ENCODE measurements at places on chromosomes 1 and 21.

DNA sequence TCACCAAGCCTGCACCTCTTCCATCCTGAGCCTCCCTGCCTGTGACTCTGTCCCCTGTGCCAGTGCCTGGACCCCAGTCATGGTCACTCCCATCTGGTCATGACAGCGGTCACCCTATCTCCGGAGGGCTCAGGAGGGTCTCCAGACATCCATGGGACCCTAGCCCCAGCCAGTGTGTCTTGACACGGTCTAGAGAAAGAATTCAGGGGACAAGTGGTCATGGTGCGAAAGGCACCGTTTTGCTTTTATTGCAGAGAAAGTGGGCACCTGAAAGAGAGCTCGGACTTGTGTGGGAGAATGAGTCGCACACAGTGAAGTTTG lies 4.7 kb upstream of the RIPK4 start:
- no peak for DNase-seq

GRCh38 chr1:69403756-69404320 lies 163.9 kb upstream of the LRRC7 start:
- no peak for DNase-seq

GRCh38 chr21:15405214-15405613 lies 324.6 kb upstream of the USP25 start:
- DNase-seq = no peak

GRCh38 chr1:105083611-105084010 lies 1333.9 kb downstream of the AMY1C start:
- DNase-seq = no peak

DNA sequence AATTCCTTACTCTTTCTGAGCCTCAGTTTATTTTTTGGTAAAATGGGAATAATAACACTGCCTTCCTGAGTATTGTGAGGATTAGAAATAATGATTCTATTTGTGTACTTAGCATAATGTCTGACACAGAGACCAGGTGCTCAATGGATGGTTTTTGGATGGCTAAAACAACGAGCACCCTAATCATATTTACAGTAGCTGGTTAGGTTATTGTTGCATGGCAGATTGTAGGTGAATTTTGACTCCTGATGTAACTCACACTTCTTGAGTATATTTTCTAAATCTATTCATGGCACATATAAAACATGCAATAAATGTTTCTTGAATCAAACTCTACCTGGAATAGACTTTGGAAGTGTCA lies 11.9 kb upstream of the DUSP10 start:
- DNase-seq = no peak

DNA sequence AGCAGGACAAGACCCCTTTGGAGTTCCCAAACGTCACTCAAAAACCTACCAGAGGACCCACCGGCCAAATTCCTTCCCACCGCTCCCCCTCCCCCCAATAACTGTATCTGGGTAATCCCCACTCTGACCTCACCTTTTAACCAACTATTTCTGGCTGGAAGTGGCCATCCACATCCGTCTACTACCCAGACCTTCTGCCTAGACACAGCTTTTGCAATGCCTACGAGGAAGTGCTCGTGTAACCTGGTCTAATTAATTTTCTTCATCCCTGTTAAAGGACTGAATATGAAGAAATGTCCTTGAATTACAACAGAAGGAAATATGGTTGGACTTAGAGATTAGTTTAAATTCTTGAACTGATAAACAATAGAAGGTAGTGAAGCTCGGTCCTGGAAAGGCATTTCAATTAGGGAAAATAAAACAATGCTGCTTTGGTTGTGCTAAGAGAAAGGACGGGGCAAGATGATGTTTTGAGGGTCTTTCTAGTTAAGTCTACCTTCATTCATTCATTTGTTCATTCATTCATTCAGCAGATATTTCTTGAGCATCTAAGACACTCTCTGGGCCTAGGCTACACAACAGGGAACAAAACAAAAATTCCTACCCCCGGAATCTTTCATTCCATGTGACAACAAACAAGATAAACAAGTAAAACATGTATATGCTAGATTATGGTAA lies 18.8 kb downstream of the AVPR1B start:
- no peak for DNase-seq

DNA sequence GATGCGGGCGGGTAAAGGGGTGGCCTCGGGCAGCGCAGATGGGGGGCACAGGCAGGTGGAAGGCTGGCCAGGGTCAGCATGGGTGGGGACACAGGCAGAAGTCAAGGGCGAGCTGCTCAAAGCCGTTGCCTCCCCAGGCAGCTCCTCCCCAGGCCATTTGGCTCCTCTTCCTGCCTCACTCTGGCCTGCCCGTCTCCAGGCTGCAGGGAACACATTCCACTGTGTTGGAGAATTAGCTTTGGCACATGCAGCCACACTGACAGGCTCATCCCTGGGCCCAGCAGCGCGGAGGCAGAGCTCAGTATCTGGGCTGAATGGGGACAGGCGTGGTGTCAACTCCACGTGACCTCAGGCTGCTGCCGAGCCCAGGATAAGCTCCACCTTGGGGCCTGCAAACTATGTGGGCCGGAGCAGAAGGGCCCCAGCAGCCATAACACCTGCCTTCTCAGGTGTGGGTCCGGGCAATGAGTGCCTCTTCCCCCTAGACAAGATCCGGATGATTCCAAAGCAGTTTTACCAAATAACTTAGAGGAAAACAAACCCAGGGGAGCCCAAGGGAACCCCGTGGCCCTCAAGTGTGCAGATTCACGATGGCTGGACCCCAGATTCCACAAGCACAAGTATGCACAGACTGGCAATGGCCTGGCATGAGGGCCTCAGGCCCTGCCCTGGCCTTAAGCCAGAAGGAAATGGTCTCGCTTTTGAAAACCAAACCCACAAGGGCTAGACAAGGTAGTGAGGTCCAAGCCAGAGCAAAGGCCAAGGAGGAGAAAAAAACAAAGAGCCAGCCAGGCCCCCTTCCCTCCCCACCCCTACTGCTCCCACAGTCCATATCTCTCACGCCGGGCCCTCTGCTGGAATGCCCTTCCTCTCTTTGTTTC lies 40.2 kb downstream of the HSPG2 start:
- no peak for DNase-seq

DNA sequence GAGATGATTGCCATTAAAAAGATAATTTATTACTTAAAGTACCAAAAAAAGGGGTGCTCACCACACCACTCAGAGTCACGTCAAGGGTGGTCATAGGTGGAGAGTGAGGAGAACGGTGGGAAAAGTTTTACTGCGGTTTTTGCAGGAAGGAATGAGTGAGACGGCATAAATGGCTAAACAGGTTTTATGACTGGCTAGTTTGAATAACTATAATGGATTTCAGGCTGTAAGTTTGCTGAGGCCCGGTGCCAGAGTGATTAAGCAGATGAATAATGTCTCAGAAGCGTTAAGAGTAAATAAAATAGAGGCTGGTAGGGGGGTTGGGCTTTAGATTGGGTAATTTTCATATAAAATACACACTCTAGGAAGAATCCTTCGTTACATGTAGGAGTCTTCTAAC lies 1337.8 kb downstream of the AMY1C start:
- DNase-seq = no peak

DNA sequence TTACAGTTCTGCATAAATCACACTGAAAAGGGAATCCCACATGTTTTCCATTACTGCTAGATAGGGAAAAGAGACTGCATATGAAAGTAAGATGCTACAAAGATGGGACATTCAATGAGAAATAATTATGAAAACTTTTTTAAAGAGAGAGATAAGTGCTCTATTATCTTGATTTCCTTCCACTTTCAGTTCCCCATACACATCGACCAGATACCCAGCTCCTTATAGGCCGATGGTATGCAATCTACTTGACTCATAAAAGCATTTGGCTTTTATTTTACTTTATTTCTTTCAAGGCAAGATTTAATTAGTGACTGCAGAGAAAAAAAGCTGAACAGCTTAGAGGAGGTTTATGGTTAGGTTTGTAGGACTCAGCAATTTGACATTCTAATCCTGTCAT lies 13.1 kb downstream of the BRINP2 start:
- DNase-seq = no peak

- DNase-seq = no peak
Measured at GRCh38 chr21:43958364-43959158, 53.5 kb upstream of the TRAPPC10 start.

- no peak for DNase-seq
Measured at GRCh38 chr1:183942933-183943693, 94.4 kb downstream of the COLGALT2 start.

- DNase-seq = no peak
Measured at GRCh38 chr1:86447198-86447790, 21.4 kb upstream of the CLCA1 start.
